Stimulated activated CD8-positive, alpha-beta memory T cell treated with anti-CD3 and anti-CD28 coated beads, Interleukin-4, amount 100 ng/mL, for 1 hour (primary cell): ENCODE measurements at places on chromosomes 4 and X.

DNA sequence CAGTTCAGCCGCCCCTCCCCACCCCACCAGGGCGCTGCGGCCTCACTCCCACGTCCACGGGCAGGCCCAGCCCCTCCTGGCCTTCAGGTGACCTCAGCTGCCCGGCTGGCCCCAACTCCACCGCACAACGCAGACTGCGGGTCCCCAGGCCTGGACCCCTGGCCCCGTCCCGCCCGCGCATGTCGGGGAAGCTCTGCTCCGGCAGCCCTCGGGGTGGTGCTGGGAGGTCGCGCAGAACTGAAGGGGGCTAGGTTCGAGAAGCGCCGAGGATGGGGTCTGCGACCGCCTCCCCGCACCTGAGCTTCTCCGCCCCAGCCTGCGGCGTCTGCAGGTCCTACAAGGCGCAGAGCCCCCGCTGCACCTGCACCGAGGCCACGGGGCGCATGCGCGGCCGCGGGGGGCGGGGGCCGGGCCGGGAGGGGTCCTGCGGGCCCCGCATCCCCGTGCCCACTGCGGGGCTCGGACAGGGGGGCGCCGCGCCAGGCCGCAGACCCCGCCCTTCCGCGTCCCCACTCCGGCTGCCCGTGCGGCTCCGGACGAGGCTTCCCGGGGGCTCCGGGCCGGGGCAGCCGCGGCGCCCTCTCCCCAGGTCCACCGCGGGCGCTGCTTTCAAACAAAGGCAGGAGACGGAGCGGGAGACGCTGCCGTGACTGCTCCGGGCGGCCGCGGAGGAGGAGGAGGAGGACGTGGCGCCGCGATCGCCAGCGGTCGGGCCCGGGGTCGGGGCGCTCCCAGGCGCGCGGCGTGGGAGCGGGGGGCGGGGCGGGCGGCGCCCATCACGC is 672 bp upstream of the NAT8L start:
- DNase-seq, result no peak

GRCh38 chr4:119748853-119749252 is 120.2 kb upstream of the PDE5A start:
- no peak for DNase-seq

DNA sequence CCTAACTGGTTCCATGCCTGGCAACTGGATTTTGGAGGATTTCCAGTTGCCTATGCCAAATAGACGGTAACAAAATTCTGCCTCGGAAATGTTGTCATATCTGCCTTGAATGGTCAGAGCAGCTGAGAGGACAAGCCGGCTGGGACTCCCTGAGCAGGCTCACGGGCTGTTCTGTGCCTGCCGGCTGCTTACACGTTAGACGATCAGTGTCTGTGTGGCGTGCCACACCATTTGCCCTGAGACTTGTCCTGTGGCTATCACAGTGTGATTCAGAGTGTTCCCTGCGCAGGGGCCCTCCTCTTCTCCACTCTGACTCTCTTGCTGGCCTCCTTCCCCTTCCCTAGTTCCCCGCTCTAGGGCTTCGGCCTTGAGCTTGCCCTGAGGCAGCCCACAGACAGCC is 42.4 kb downstream of the RAI2 start:
- no peak for DNase-seq

- no peak for DNase-seq
Observed at GRCh38 chr4:2159931-2160330, 82.0 kb downstream of the HAUS3 start.

DNA sequence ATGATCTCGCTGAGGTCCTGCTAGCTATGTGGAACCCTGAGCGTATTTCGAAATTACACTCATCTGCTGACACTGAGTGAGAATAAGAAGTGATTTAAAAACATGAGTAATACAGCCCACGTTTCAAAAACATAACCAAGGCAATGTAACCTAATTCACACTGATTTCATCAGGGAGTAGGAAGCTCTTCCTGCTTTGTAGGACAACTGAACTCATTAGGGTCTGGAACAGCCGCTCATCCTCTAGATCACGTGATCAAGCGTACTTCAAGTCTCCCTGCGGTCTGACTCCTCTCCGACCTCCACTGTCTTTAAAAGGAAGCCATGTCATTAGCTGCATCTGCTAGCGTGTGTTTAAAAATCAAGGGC is 138.0 kb downstream of the NSUN7 start:
- DNase-seq, result no peak
